ENCODE measurements at places on chromosomes 11 and 22.

- DNase-seq = no peak
Observed at GRCh38 chr22:28017859-28018258, 98.8 kb upstream of the PITPNB start.

- DNase-seq = no peak
Observed at GRCh38 chr11:83722392-83723119, 436.4 kb upstream of the CCDC90B start.

DNA sequence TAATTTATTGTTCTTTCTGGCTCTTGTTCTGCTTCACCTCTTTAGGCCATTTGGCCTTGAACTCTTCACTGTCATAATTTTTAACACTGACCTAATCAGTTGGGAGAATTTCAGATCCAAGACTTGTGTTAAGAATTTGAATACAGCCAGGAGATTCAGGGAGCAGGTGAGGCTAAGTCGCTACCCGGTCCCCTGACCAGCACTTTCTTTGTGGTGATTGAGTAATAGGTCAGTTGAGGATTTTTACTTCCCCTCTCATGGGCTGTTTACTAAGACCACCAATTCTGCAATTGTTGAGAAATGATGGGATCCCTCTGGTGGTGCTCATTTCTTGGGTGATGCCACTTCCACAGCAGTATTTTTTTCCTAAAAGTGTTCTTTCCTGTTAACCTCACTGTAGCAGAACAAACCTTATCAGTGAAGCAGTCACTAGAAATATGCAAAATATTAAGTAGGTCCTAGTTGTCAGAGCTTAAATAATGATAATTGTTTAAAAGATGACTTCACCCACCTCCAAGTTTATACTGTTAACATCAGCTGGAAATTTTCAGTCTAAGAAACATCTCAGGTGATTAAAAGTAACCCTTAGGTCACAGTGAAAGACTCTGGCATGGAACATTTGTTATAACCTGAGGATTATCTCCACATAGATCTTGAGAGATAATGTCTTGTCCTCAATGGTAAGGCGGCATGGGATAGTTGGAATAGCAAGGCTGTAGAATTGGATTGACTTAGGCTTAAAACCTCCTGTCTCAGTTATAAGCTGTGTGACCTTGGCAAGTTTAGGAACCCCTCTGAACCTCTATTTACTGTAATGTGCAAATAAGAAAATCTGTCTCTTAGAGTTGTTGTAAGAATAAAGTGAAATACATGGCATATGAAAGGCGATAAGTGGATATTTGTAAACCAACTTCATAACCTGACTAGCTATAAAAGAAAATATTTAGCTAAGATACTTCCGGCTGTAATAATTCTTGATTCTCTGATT is 41.3 kb downstream of the POLD3 start:
- DNase-seq = no peak

DNA sequence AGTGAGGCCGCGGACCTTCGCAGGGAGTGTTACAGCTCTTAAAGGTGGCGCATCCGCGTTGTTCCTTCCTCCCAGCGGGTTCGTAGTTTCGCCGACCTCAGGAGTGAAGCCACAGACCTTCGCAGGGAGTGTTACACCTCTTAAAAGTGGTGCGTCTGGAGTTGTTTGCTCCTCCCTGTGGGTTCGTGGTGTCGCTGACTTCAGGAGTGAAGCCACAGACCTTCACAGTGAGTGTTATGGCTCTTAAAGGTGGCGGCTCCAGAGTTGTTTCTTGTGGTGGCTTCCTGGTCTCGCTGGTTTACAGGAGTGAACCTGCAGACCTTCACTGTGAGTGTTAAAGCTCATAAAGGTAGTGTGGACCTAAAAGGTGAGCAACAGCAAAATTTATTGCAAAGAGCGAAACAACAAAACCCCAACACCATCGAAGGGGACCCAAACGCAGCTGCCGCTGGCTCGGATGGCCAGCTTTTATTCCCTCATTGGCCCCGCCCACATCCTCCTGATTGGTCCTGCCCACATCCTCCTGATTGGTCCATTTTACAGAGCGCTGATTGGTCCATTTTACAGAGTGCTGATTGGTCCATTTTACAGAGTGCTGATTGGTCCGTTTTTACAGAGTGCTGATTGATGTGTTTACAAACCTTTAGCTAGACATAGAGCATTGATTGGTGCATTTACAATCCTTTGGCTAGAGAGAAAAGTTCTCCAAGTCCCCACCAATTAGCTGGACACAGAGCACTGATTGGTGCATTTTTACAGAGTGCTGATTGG is 1.2 kb upstream of the TMEM45B start:
- no peak for DNase-seq

- DNase-seq = no peak
Observed at GRCh38 chr11:115921540-115921939, 417.3 kb upstream of the CADM1 start.

- no peak for DNase-seq
Observed at GRCh38 chr22:20514658-20515406, 7.4 kb downstream of the MED15 start.

- DNase-seq = no peak
Observed at GRCh38 chr22:43541462-43542407, 129.9 kb downstream of the MPPED1 start.

- DNase-seq = no peak
Observed at GRCh38 chr11:104956528-104956927, 11.8 kb downstream of the CASP4 start.

Data from NCI-H1930 (cell line).